ENCODE measurements at places on chromosomes 6 and 20. TPM values are rescaled to one million over a fixed set of nuclear protein-coding genes. Genes with fewer than 3 reads are reported as not detected.

GRCh38 chr20:40943591-40943990 is 85.0 kb upstream of the TOP1 start:
- H3K4me1 ChIP-seq: no peaks in the 10 kb centered on the region
- H3K4me3 ChIP-seq: no peak overlapping the region
- peaks cover 36% of the 10 kb centered on the region for H3K27me3 ChIP-seq

- DNase-seq: no peak
- H3K4me3 ChIP-seq: no peak overlapping the region
- H3K27ac ChIP-seq: no peak overlapping the region
- H3K4me1 ChIP-seq: no peaks in the 10 kb centered on the region
- peaks cover 70% of the 10 kb centered on the region for H3K36me3 ChIP-seq
- H3K27me3 ChIP-seq: no peaks in the 10 kb centered on the region
Measured at GRCh38 chr20:21368791-21369190, 28.5 kb downstream of the NKX2-4 start.

The PLN gene
- total RNA-seq: 2,329 TPM

GRCh38 chr6:142015011-142015410 is 117.7 kb upstream of the GJE1 start:
- peaks cover 5% of the 10 kb centered on the region for H3K27me3 ChIP-seq
- no peak overlapping the region for H3K27ac ChIP-seq
- no peak overlapping the region for H3K4me3 ChIP-seq
- no peaks in the 10 kb centered on the region for H3K4me1 ChIP-seq
- no peaks in the 10 kb centered on the region for H3K36me3 ChIP-seq

DNA sequence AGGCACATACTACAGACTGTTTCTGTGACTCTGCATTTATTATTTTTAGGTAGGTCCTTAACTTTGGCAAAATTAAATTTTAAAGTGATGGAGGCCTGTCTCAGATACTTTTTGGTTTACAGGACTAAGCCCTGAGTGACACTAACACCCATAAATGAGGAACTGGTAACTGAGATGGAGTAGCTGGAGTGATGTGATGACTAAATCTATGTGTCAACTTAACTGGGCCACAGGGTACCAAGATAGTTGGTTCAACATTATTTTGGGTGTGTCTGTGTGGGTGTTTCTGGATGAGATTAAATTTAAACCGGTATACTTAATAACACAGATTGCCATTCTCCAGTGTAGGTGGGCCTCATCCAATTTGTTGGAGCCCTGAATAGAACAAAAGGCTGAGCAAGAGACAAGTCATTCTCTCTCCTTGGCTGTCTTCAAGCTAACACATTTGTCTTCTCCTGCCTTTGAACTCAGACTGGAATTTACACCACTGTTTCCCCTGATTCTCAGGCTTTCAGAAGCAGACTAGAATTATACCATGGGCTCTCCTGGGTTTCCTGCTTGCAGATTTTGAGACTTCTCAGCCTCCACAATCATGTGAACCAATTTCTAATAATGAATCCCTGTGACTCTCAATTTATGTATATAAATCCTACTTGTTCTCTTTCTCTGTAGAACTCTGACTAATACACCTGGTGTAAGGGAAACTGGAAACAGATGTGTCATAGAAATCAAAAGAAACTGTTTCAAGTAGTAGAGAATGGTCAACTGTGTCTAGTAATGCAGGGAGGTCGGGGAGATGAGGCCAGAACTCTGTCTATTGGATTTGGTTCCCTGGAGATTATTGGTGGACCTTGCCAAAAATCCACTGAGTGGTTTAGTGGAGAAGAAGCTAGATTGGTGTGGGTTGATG is 579.2 kb downstream of the EPM2A start:
- no peak overlapping the region for H3K27ac ChIP-seq
- H3K4me3 ChIP-seq: no peak overlapping the region
- DNase-seq: no peak
- H3K36me3 ChIP-seq: no peaks in the 10 kb centered on the region

The PBOV1 gene
- not detected for total RNA-seq

The PTGIS gene
- 26.3 TPM for total RNA-seq

The PPIL6 gene
- total RNA-seq: 3.9 TPM

- H3K4me1 ChIP-seq: peaks cover 15% of the 10 kb centered on the region
- no peak overlapping the region for H3K27ac ChIP-seq
- H3K27me3 ChIP-seq: peaks cover 61% of the 10 kb centered on the region
- H3K4me3 ChIP-seq: peak overlapping the region; percentile 71
- DNase-seq: peak; percentile 35
Measured at GRCh38 chr6:73309785-73310502, 44.1 kb downstream of the DPPA5 start.

DNA sequence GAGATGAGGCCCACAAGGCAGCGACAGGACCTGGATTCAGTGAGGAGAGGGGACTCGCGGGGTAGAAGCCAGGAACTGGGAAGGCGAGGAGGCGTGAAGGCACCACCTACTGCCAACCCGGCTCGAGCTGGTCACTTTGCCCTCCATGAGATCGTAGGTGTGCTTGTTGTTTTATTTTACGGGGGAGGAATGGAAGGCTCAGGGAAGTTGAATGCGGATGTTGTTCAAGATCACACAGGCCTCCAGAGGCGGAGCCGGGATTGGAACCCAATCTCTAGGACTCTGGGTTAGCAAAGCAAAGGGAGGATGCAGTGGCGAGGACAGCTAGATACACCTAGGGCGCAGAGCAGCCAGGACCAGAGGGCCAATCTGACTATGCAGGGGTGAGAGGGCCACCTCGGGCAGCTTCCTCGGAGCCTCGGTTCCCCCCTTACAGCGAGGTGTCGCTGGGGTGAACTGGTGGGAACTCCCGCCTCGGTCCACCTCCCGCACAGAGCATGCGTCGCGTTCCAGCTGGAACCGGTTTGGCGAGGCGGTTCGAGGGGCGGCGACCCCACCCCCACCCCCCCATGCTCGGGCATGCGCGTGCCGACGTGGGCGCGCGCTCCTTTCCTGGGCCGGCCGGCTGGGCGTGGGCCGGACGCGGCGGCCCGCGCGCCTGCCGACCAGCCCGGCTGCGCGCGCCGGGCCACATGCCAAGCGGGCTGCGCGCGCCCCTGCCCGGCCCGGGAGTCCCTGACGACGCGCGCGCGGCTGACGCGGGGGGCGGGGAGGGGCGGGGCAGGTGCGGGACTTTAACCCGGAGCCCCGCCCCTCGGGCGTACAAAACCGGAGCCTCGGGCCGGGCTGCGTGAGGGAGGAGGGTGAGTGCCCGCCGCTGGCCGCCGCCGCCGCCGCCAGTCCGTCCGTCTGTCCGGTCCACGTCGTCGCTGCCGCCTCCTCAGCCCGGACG is 80.4 kb upstream of the MYL9 start:
- H3K4me1 ChIP-seq: peaks cover 50% of the 10 kb centered on the region
- DNase-seq: peak; percentile 97

The NKX2-4 gene
- not detected for total RNA-seq

DNA sequence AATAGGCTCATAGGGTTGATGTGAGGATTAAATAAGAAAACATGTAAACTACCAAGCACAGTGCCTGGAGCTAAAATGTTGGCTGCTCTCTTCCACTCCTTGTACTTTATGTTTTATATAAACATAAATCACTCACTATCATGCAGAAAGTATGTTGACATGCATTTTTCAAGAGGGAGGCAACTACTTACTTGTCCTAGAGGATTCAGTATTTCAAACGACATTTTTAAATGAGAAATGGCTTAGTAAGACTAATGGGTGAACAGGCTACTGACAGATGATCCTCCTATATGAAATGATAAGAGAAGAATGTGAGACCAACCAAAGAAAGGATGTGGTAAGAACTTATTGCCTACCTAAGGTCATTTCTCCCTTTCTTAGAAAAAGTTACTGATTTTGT is 21.0 kb downstream of the LATS1 start:
- peaks cover 57% of the 10 kb centered on the region for H3K36me3 ChIP-seq
- H3K27ac ChIP-seq: no peak overlapping the region
- DNase-seq: no peak
- H3K4me3 ChIP-seq: no peak overlapping the region
- no peaks in the 10 kb centered on the region for H3K27me3 ChIP-seq
- H3K4me1 ChIP-seq: peaks cover 20% of the 10 kb centered on the region

The PTCHD4 gene
- total RNA-seq: 1.0 TPM

- H3K27me3 ChIP-seq: no peaks in the 10 kb centered on the region
- H3K4me1 ChIP-seq: peaks cover 24% of the 10 kb centered on the region
- DNase-seq: no peak
- H3K4me3 ChIP-seq: no peak overlapping the region
- H3K36me3 ChIP-seq: no peaks in the 10 kb centered on the region
Measured at GRCh38 chr6:75220357-75220756, 14.5 kb upstream of the COL12A1 start.

The PRKN gene
- 25.5 TPM for total RNA-seq

GRCh38 chr6:85747666-85748065 is 105.0 kb upstream of the SYNCRIP start:
- H3K36me3 ChIP-seq: no peaks in the 10 kb centered on the region
- no peaks in the 10 kb centered on the region for H3K4me1 ChIP-seq
- no peak for DNase-seq
- no peak overlapping the region for H3K4me3 ChIP-seq
- peaks cover 6% of the 10 kb centered on the region for H3K27me3 ChIP-seq

GRCh38 chr6:84046755-84047154 is 13.2 kb downstream of the MRAP2 start:
- no peak overlapping the region for H3K4me3 ChIP-seq
- H3K36me3 ChIP-seq: no peaks in the 10 kb centered on the region

DNA sequence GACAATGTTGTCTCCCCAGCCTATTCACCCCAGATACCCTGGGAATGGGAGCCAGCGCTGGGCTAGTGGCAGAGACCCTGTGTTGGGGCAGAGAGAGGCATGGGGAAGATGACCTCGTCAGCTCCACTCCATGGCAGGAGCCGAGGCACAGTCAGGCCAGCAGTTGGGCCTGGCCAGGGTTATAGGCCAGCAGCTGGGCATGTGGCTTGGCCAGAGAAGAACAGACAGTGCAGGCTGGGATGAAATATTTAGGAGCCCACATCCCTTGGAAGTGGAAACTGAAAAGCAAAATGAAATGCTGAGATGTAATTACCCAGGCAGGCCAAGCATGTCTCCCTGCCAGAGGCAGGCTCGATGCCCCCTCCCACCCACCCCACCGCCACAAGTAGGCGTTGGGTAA is 70.0 kb downstream of the GRM4 start:
- peaks cover 75% of the 10 kb centered on the region for H3K27me3 ChIP-seq
- H3K27ac ChIP-seq: no peak overlapping the region
- no peaks in the 10 kb centered on the region for H3K36me3 ChIP-seq
- H3K4me1 ChIP-seq: no peaks in the 10 kb centered on the region

DNA sequence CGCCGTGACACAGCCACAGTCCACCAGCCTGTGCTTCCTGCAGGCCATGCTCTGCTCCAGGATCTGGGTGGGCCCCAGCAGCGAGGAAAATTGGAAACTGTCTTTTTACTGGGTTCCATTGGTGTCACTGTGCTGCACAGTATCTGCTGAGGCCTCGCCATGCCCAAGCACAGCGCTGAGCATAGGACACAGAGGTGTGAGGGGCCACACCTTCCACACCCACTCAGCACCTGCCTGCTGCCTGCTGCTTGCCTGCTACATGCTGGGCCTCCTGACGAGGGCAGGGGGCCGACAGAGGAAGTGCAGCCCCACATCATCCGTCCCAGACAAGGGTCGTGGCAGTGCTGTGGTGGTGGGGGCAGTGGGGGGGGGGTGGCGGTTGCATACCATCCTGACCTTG is 173.0 kb upstream of the THBS2 start:
- peaks cover 8% of the 10 kb centered on the region for H3K4me1 ChIP-seq
- no peak overlapping the region for H3K4me3 ChIP-seq
- H3K36me3 ChIP-seq: no peaks in the 10 kb centered on the region
- DNase-seq: no peak
- H3K27me3 ChIP-seq: peaks cover 52% of the 10 kb centered on the region

DNA sequence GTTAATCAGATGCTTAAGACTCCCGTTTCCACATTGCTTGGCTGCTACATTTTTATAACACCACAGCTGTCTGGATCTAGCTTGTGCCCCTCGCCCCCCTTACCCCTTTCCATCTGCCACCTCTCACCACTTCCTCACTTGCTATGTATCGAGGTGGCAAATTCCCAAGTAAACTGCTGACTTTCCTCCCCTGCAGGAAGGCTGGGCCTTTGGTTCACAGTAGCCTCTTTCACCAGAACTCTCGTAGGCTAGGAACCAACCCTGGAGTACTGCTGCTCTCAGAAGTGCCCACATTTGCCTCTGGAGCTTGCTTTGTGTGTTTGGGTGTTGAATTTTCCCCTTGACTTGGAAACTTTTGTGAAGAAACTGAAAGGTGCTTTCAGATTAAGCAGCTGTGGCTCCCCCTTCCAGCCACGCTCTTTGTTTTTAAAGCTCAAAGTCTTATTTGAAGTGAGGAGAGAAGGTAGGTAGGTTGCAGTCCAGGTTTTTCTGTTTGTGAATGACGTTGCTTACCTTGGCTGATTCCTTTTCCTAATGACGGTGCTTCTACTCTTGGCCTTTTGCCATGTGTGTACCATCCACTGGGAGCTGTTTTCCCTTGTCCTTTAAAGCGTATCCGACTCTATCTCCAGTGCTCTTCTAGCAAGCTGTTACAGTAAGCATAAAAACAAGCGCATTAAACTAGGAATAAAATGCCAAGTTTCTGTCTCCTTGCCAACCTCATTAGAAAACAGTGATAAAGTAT is 90.4 kb downstream of the CARMIL1 start:
- H3K4me1 ChIP-seq: peaks cover 35% of the 10 kb centered on the region
- no peaks in the 10 kb centered on the region for H3K27me3 ChIP-seq
- peak overlapping the region; percentile 54 for H3K27ac ChIP-seq
- DNase-seq: no peak
- no peaks in the 10 kb centered on the region for H3K36me3 ChIP-seq

- DNase-seq: peak; percentile 32
- no peak overlapping the region for H3K27ac ChIP-seq
- H3K4me1 ChIP-seq: no peaks in the 10 kb centered on the region
- peaks cover 86% of the 10 kb centered on the region for H3K27me3 ChIP-seq
Measured at GRCh38 chr6:33915134-33915533, 111.3 kb upstream of the MLN start.

The LGSN gene
- total RNA-seq: not detected

The OXT gene
- total RNA-seq: not detected

DNA sequence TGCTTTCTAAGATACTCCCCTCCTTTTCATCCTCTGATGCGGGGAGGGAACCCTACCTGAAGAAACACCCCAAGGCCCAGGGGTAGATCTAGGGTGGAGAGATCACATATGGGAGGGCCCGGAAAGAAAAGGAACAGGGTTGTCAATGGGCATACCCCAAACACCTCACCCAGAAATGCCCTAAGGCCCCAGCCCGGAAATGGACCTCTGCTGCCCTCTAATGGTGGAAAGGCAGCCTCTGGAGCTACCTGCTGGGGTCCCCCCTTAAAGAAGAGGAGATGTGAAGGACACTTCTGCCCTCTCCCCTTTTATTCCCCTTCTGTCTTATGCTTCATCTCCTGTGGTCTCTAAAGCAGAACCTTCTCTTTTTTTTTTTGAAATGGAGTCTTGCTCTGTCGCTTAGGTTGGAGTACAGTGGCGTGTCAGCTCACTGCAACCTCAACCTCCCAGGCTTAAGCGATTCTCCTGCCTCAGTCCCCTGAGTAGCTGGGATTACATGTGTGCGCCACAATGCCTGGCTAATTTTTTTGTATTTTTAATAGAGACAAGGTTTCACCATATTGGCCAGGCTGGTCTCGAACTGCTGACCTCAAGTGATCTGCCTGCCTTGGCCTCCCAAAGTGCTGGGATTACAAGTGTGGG is 458 bp upstream of the ARMC12 start:
- peaks cover 57% of the 10 kb centered on the region for H3K4me1 ChIP-seq
- peak; percentile 78 for DNase-seq
- no peak overlapping the region for H3K4me3 ChIP-seq
- no peaks in the 10 kb centered on the region for H3K36me3 ChIP-seq

GRCh38 chr6:118468682-118469465 is 79.2 kb upstream of the PLN start:
- no peaks in the 10 kb centered on the region for H3K27me3 ChIP-seq
- H3K4me3 ChIP-seq: no peak overlapping the region
- H3K36me3 ChIP-seq: peaks cover 57% of the 10 kb centered on the region
- DNase-seq: no peak

The OR2J3 gene
- total RNA-seq: not detected
